Activated T-helper 1 cell treated with anti-CD3 and anti-CD28 coated beads, Interleukin-12 subunit alpha, Interleukin-12 subunit beta, Interleukin-2, Interleukin-4 antibody, amounts not matched to agents 30 ng/mL and 10 ng/mL and 1 ng/mL, durations not matched to agents 14 hours and 24 hours and 36 hours (primary cell): ENCODE measurements at places on chromosomes 11 and 22. TPM values are rescaled to one million over a fixed set of nuclear protein-coding genes. Genes with fewer than 3 reads are reported as not detected.

GRCh38 chr11:117290809-117291396, at the start of gene BACE1-AS:
BACE1-AS (plus strand) TSS chr11:117291346.
- H3K36me3 ChIP-seq, result peaks cover 3% of the 10 kb centered on the region
- DNase-seq, result no peak
- no peaks in the 10 kb centered on the region for H3K27me3 ChIP-seq

DNA sequence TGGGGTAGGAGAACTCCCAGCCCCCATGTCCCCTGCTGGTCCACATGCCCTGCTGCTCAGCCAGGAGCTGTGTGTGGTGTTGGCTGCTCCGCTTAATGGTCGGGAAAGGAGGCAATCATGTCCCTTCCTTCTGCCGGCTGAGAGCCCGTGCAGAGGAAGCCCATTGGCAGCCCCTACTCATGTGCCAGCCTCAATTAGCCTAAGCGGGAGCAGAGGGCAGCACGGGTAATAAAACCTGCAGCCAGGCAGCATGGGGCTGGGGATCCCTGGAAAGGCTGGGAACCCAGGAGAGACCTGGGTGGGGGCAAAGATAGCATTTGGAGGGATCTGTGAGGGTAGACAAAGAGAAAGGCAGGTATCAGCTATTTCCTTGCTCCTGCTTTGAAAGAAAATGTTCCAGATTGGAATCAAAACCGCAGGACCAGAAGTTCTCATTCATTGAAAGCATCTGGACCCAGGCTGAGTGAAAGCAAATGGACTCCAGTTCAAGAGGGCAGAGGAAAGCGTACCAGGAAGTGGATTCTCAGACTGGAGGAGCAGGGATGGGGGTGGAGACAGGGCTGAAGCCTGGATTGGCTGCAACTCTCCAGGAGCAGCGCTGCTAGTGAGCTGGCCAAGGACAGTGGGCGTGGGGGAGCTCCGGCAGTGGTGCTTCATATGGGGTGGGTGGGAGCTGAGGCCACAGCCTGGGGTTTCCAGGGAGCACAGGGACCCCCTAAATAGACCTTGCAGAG, 103.4 kb upstream of the NECTIN1 start:
- peaks cover 5% of the 10 kb centered on the region for H3K4me1 ChIP-seq
- H3K27ac ChIP-seq, result no peak overlapping the region
- no peaks in the 10 kb centered on the region for H3K36me3 ChIP-seq
- DNase-seq, result no peak
- no peak overlapping the region for H3K4me3 ChIP-seq
- H3K27me3 ChIP-seq, result peaks cover 6% of the 10 kb centered on the region

CPT1B gene
- 65.6 and 68.2 TPM in 2 replicates for total RNA-seq

- no peak overlapping the region for H3K27ac ChIP-seq
- DNase-seq, result no peak
- no peaks in the 10 kb centered on the region for H3K36me3 ChIP-seq
- H3K4me3 ChIP-seq, result no peak overlapping the region
- peaks cover 7% of the 10 kb centered on the region for H3K27me3 ChIP-seq
Observed at GRCh38 chr22:44369293-44369661, 56.5 kb upstream of the SHISAL1 start.

DNA sequence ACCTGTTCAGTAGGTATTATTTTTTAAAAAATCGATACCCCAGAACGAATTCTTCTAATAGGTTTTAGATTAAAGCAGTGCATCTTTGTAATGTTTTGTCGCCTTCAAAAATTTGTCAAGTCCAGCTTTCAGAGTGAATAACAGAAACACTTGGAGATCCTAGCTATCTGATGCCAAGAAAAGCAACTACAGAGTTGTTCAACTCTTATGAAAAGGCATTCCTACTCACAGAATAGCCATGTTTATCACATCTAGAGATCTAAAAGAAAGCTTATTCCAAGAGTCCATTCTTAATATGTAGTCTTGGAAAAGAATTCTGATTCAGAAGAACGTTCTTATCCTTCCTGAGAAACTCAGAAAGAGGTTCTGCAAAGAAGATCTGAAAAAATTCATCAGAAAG, 268.5 kb downstream of the TTC28 start:
- no peak overlapping the region for H3K27ac ChIP-seq
- no peak for DNase-seq
- H3K36me3 ChIP-seq, result no peaks in the 10 kb centered on the region
- no peaks in the 10 kb centered on the region for H3K27me3 ChIP-seq

DNA sequence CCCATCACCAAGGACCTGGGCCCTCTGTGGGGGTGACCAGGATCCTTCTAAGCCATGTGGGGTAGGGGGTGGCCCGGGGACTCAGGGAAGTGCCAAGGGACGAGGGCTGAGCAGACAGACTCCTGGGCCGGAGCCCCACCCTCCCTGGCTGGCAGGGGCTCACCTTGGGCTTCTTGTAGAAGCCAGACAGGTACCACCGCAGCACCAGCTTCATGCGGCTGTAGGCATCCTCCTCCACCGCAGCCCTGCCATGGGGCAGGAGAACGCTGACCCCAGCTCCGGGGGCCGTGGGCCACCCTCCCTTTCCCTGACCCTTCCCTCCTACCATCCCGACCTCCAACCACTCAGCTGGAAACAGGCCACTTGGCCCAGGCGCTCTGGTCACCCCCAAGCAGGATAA, 45.9 kb upstream of the CARS1 start:
- no peaks in the 10 kb centered on the region for H3K4me1 ChIP-seq
- H3K4me3 ChIP-seq, result no peak overlapping the region
- no peak for DNase-seq
- no peaks in the 10 kb centered on the region for H3K27me3 ChIP-seq
- no peaks in the 10 kb centered on the region for H3K36me3 ChIP-seq

TRPM5 gene
- not detected in 2 replicates for total RNA-seq
